ENCODE measurements at places on chromosomes 16 and 17.
A peak's percentile ranks its signal among the peaks of the same experiment; 100 is the strongest.

GRCh38 chr17:38728290-38728831, 1.8 kb upstream of the CISD3 start:
- no peak for DNase-seq

GRCh38 chr16:54053891-54054820, 232.4 kb downstream of the IRX3 start:
- peak; percentile 53 for DNase-seq

- no peak for DNase-seq
Observed at GRCh38 chr17:48491527-48492273, 39.1 kb downstream of the HOXB1 start.

GRCh38 chr16:87853411-87854052, 15.8 kb downstream of the SLC7A5 start:
- peak; percentile 87 for DNase-seq

DNA sequence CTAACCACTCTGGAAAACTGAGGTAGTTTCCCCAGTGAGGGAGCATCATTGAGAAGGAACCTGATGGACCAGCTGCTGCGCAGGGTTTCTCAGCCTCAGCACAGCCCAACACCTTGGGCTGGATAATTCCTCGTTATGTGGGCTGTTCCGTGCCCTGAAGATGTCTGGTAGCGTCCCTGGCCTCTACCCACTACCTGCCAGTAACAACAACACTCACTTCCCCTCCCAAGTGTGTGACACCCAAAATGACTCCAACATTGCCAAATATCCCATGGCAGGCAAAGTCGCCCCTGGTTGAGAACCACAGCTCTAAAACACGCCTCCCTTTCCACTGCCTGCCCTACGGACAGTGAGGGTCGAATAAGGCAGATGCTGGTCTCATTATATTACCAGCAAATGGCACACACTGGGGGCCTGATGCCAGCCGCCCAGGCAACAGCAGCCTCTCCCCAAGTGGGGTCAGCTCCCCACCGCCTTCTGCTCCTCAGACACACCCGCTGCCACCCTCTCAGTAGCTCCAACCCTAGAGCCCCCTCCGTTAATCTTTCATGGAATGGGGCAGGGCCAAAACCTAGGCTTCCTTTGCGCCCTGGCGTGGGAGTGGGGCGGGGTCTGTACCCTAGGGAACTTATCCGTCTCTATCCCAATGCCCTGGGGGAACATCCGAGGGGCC, 1.0 kb downstream of the RHBDF2 start:
- no peak for DNase-seq

DNA sequence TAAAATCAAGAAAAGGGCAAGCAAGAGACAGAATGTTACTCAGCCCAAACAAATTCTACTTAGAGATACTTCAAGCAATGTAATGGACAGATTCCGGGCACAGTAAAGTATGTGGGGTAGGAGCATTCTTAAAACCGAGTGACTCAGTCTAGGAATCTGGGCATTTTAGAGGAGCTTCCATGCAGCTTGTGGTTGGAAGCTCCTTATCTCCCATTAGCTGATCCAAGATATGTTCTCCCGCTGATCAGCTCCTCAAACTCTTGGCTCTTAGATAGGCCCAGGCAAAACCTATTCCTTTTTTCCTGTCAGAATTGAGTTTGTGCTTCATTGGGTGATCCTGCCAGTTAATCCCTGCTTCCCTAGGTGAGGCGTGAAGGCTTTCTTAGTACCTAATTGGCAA, 303.3 kb downstream of the CEP112 start:
- DNase-seq, result no peak

- DNase-seq, result no peak
Observed at GRCh38 chr16:12096157-12096777, 119.7 kb downstream of the SNX29 start.

Measured in NCI-H1436 (cell line).